ENCODE measurements at places on chromosomes 3 and 15.

DNA sequence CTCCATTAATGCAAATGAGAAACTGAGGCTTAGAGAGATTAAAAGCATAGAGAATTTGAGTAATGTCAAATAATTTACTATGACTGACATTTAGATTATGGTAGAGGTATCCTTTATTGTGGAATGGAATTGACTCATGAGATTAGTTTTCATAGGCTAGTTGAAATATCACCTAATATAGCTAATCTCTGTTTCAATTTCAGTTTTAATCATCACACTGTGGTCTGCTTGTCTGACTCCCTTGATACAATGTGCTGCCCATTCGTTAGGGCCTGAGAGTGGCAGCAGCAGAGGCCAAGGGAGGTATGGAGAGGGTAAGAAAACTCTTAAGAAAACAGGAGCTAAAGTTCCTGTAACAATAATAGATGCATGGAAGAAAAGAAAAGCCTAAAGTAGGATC, 13.2 kb upstream of the ZBTB20 start:
- peak; percentile 9 for DNase-seq

DNA sequence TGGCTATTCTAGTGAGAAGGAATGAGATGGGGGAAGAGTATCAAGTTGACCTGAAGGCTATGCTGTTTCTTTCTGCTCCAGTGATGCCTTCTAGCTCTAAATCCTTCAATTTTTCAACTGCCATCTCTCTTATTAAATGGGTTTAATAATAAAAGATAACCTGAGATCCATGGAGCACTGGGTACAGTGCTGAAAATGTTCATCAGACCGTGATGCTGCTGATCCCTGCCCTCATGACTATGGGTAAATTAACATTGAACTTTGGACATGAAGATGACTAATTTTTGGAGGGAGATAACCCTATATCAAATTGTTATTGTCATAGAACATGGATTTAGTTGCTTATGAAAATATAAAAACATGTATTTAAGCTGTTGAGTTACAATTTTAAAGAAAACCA, 27.7 kb upstream of the SLC2A2 start:
- DNase-seq = no peak

GRCh38 chr3:20218215-20218614, 32.2 kb upstream of the SGO1 start:
- no peak for DNase-seq

- no peak for DNase-seq
Observed at GRCh38 chr3:190336516-190337189, 14.4 kb upstream of the CLDN1 start.

GRCh38 chr3:45938864-45939263, 4.4 kb upstream of the CXCR6 start:
- peak; percentile 45 for DNase-seq

DNA sequence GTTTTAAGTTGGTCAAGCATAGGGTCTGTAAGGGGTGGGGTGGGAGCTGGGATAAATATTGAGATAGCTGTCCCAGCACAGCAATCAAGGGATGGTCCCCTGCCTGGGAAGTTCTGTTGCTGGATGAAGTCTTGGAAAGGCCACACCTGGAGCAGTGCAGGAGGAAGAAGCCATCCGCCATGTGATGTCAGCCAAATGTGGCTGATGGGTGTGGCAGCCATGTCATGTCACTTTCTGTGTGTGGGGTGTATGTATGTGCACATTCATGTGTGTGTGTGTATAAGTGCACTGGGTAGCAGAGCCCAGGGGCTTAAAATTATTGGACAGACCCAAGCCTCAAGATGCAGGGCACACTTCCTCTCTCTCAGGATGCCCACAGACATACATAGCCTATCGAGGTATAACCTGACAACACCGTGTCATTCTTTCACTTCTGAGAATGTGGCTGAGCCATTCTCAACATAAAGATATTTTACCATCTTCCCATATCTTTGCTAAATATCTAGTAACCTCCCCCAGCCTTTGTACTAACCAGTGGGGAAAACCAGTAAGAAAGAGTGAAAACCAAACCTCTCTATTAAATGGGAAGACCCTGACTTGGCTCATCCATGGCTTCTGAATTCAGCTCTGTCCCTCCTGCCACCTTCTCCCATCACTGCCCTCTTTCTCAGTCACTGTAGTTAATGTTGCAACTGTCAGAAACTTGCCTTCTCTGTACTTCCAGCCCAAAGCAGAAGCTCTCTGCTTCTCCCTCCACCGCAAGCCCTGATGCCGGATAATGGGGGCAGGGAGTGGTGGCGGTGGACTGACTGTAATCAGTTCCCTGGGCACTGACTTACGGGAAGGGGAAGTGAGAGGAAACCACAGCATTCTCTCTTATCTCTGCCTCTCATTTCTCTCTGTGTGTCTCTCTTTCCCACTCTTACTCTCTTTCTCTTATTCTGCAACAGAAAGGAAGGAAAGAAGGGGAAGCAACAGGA, 11.2 kb downstream of the TNFSF10 start:
- DNase-seq = no peak

DNA sequence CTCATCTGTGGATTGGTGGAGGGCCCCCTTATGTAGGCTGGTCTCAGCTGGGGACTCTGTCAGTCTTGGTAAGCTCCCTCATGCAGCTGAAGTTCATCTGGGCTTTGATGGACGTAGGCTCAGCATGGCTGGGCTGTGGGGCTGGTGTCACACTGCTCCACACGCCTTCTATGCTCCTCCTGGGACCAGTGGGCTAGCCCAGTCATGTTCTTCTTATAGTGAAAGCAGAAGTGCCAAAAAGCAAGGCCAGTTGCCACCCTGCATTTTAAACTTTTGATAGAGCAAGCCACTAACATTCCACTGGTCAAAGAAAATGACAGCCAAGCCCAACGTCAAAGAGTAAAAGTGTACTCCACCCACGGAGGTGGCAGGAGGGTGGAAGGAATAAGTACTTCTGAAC, 165.5 kb downstream of the MEX3B start:
- DNase-seq = no peak

- no peak for DNase-seq
Observed at GRCh38 chr15:68057758-68058157, 3.6 kb downstream of the PIAS1 start.

GRCh38 chr3:72259755-72260587, 475.0 kb upstream of the PROK2 start:
- no peak for DNase-seq

DNA sequence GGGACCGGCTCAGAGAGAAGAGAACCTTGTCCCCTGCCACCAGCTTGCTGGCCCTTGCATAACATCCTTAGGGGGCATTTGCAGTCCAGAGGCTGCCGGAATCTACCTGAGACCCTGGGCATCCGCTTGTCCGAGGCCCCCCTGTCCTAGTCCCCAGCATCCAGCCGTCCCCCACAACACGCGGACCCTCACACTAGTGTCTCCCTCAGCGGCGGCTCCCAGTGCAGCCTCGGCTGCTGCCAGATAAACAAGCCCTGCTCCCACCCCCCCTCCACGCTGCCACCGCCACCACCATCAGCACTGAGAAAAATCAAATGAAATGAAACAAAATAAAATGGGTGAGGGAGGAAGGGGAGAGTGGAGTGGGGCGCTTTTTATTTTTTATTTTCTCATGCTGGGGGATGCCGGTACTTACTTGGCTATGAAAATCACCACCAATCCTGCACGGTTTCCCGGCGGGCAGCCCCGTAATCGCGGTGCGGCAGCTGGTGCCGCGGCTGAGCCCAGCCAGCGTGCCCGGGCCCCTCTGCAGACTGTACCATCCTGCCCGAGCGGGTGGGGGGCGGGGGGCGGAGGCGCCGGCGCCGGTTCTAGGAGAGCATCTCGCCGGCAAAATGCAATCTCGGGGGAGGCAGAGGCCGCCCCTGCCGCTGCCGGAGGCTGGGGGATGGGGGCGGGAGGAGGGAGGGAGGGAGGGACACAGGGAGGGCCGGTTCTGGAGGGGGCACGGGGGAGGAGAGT, at the start of gene ATP2B2:
ATP2B2 (minus strand) TSS at position 537 of the 741 bp plus-strand sequence. CDS start 56,043 bp downstream, outside the sequence.
- no peak for DNase-seq

GRCh38 chr15:64460206-64460723, at the start of gene ZNF609:
Gene ZNF609, plus strand, starts transcription at chr15:64460578. Its CDS starts 38,842 bp downstream, at chr15:64499420.
- DNase-seq = peak; percentile 82

- no peak for DNase-seq
Observed at GRCh38 chr3:94159062-94159828, 96.4 kb downstream of the NSUN3 start.

DNA sequence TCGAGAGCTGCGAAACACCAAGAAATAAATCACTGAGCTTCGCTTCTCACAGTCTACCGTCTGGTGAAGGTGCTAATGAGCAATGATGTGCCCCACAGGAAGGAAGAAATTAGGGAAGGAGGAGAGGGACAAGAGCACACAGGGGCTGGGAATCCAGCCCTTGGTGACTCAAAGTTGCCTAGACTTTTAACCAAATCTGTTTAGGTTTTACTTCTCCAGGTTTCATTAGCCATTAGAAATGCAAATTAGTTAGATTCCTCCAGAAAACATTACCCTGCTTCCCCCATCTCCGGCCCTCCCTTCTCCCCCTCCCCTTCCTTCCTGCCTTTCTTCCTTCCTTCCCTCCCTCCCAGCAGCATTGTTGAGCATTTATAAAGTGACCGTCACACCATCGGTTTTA, 59.3 kb upstream of the UBE2E1 start:
- DNase-seq = no peak

- no peak for DNase-seq
Observed at GRCh38 chr3:169760479-169760878, 4.4 kb downstream of the TERC start.

DNA sequence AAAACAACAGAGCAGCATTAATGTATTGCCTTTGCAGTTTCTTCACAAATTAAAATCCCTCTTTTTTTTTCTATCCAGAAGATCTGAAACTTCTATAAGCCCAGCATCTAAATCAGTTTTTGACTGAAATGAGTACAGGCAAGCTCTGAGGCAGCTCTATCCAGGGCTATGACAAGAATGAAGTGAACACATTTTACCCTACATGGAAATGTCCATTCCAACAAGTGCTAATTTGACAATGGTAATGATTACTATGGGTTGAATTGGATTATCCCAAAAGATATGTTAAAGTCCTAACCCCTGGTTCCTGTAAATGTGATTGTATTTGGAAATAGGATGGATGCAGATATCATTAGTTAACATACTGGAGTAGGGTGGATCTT, 115.7 kb downstream of the RPL22L1 start:
- no peak for DNase-seq

Data from GM12892 (cell line).